IPS DF 19.7 (cell line): ENCODE measurements at places on chromosomes 1 and 21.

DNA sequence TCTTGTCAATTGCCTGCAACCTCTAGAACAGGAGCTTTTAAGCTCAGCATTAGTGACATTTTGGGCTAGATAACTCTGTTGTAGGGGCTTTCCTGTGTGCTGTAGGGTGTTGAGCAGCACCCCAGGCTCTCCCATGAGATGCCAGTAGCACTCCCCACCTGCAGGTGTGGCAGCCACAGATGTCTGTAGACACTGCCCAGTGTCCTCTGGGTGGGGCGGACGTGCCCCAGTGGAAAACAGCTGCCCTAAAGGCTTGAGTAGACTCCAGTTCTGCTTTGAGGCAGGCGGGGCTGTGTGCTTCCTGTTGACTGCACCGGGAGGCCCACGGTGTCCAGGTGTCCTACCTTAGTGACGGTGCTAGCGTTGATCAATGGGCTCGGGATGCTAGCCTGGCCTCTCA, 16.9 kb upstream of the PWP2 start:
- DNase-seq = no peak

- no peak for DNase-seq
Observed at GRCh38 chr1:53160924-53161378, 18.5 kb upstream of the SLC1A7 start.

GRCh38 chr1:30929135-30929889, 20.8 kb upstream of the SDC3 start:
- DNase-seq = peak; percentile 40

DNA sequence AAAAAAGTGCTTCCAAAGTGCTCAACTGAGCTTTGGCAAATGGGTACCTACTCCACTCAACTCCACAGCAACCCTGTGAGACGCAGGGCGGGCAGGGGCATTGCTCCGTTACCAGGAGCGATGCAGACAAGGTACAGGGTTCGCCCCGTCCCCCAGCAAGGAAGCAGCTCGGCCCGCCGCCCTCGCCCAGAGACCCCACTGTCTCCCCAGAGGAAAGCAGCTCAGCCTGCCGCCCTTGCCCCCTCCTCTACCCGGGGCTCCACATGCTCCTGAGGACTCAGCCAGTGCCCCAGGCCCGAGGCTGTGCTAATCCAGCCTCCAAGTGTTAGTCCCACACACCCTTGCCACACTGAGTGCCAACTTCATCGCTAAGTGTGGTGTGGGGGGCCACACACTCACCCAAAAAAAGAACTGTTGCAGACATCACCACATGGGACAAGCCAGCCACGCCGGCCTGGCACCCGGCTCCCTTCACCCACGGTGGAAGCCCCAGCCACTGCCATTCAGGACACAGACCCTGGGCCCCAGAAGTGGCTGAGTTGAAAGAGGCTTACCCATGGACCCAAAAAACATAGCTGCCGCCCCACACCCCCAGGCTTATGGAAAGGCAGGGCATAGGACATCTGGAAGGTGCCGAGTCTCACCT, 26.3 kb downstream of the WDR4 start:
- DNase-seq = no peak

DNA sequence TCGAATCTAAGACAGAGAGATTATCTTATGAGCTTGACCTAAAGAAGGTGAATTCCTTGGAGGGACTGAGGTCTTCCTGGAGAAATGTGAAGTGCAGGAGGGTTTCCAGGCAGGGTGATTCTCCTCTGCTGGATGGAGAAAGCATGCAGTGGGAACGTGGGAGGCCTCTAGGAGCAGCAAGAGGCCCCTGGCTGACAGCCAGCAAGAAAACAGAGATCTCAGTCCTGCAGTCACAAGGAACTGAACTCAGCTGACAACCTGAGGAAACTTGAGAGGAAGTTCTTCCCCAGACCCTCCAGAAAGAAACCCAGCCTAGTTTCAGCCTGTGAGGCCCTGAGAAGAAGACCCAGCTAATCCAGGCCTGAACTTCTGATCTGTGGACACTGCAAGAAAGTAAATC, 345.9 kb downstream of the FAM72C start:
- no peak for DNase-seq

DNA sequence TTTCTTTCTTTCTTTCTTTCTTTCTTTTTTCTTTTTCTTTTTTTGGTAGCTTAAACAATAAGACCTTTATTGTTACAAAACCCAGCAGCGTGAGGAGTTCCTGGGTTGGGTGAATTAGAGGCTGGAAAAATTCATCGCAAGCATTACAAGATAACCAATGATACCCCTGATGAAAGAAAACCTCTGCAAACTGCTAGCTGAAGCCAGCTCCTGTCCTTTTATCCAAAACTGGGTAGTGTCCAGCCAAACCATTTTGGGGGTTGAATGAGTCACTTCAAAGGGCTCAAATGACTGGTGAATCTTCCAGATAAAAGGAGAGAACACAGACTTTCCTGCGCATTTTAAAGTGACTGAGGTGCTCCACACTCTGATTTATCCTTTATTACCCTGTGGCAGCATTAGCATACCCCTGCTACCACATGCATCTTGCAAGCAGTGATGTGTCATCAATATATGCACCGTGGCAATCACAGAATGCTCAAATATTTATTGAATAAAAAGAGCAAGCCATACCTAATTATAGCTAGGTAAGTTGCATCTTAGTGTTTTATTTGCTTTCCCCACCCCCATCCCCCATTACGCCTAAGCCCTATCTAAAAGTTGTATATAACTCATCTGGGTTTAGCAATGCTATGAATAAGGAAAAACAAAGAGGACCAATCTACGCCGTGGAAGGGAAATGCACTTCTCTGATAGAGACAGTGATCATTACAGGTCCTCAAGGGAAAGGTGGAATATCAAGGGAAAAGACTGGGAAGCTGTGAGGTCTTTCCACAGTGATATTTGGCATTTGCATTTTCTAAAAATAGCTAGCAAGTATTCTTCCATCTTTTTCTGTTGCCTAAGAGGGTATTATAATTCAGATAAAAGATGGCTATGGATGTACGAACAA, 32.4 kb upstream of the CEP350 start:
- no peak for DNase-seq

DNA sequence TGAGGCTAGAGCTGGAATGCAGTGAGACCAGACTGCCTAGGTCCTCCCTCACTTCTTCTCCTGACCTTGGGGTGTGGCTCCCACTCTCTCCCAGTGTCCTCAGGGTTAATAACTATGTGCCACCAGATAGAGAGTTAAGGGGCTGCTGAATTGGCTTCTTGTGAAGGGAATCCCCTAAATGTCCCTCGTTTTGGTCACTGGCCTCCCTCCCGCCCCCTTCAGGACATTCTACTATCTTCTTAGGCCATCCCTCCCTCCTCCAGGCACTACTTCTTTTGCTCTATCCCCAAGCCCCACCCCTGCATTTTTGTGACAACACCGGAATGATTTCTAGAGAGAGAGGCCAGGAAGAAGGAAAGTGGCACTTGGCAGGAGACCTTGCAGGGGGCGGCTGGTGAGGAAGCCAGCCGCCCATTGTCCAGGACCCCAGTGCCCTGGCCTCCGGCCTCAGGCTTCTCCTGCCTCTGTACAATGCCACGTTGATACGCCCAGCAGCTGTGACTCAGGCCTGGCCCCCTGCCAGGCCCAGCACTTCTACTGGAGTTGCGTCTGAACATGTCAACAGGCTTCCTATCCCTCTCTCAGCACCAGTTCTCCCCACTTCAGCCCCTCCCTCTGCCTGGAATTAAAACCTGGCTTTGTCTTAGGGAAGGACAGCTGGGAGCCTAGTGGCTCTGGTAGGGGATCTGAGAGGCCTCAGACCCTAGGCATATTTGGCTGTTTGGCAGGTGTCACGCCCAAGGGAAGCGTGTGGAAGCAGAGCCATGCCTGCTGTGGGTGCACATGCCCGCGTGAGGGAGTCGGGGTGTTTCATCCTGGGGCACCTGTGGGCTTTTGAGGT, 9.1 kb downstream of the LMNA start:
- no peak for DNase-seq

GRCh38 chr1:197572169-197572568, 203.1 kb downstream of the DENND1B start:
- DNase-seq = no peak

DNA sequence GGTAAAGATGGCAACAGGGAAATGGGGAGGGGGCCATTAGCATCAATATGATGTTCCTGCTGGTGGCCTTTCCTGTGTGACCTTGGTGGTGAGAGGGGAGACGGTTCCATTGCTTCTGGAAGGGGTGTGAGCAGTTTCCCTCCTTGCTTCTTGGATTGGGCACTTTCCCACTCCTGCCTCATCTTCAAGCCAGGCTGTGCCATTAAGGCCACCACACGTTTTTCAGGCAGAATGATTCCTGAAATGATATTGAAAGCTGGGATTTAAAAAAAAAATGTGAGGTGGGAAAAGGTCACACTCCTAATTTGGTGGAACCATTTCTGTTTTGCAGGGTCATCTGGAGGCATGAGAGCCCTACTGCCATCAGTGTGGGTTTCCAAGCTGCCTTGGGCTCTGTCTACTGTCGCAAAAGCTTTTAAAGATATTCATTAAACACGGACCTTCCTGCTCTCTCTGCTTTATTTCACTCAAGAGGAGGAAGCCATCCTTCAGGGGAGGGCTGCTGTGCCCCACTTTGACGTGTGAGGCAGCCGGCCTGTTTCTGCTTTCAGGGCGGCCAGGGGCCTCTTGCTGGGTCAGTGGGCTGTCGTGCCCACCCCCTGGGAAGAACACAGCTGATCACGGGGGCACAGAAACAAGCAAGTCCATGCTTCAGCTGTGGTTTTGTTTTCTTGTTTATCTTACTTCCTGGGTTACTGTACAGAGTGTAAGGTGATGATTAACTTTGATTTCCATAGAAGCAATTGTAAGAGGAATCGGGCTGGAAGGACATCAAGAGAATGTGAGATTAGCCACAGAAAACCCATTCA, 8.0 kb downstream of the RIIAD1 start:
- DNase-seq = no peak

DNA sequence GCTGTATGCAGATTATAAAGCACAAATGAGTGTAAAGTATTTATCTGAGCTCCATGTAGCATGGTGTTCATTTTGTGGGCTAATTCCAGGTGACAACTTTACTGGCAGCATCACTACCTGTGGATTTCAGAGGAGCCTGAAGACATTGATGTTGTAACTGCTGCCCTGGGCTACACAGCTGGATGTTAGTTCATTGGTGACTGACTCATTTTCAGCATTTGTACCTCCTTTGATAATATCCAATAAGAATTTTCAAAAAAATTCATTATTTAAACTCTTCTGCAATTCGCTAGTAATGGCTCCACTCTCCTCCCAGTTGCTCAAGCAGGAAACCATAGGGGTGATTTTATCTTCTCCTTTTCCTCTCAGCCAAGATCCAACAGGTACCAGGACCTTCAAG, 37.3 kb upstream of the HSD3B1 start:
- DNase-seq = no peak

DNA sequence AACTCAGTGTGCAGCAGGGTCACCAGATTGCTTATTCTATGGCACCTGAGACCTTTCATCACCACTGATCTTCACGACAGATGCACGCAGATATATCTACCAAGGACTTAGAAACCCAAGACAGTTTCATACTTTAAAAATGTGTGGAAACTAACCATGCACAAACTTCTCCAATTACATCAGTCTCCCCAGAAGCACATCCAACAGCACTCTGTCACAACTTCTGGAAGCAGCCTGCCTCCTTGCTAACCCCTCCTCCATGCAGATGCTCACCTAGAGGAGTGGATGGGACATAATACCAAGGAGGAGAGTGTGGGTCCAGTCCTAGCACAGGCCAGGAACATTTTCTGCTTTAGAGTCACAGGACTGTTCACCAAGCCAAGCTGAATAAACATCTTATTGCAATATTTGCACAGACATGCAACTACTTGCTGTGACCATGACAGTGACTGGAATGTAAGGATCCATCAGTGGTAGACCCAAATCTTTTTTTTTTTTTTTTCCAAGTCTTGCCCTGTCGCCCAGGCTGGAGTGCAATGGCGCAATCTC, 69.4 kb downstream of the HIVEP3 start:
- no peak for DNase-seq

DNA sequence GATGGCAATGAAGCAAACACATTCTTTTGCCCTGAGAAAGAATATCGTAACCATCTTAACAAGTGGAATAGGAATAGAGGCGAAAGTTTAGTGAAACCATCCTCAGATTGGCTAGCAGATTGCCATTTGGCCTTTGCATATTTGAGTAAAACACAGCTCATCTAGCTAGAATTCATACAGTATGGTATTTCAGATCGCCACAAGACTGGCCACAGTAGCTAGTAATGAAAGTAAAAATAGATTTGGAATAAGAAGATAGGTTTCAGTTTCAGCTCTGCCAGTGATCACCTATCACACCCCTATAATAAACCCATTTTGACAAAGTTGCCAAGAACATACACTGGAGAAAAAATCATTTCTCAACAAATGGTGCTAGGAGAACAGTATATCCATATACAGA, 294.9 kb downstream of the LRRIQ3 start:
- no peak for DNase-seq

GRCh38 chr1:208309771-208310170, 65.6 kb upstream of the PLXNA2 start:
- no peak for DNase-seq

DNA sequence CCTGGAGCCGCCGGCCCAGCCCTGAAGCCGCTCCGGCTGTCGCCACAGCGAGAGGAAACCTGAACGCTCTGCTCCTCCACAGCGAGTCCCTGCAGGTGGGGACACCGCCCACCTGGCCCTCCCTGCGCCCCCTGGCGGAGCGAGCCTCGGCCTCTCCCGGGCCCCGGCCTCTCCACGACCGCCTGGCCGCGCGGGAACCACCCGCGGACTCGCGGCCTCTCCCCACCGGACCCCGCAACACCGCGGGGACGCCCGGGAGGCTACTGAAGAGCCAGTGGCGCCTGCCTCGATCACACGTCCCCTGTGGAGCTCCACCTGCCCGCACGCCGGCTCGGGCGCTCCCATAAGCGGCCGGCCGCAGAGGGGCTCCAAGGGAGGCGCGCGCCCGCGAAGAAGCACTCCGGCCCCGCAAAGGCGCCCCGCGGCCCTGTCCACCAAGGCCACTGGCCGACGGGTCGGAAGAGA, 109.6 kb downstream of the KCNN3 start:
- DNase-seq = no peak

DNA sequence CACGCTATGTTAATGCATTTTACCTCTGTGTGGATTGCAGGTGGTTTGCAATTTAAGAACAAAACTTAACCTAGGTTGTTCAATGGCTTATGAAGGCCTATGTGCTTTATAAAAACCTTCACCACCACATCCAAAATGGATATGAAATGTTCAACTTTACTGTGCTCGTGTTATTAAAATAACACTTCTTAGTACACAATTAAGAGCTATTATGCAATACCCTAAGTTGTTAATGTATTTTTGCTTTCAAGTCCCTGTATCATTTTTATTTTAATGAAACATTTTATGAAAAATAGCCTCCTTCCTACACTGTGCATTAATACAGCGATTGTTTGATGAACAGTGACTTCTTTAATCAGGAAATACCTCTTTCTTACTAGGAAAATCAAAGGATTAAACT, 12.0 kb downstream of the NCAM2 start:
- no peak for DNase-seq

GRCh38 chr1:66402194-66402593, 131.8 kb upstream of the SGIP1 start:
- no peak for DNase-seq

- DNase-seq = peak; percentile 5
Observed at GRCh38 chr1:83751602-83752001, 247.3 kb downstream of the TTLL7 start.
